ENCODE measurements at places on chromosomes 12 and 14. TPM values are rescaled to one million over a fixed set of nuclear protein-coding genes. Genes with fewer than 3 reads are reported as not detected.

Gene TAS2R13
- total RNA-seq = 1.2 TPM

Gene FGF6
- total RNA-seq = not detected

Gene KRT71
- total RNA-seq = not detected

Gene FOXN3
- total RNA-seq = 125 TPM

Gene E2F7
- not detected for total RNA-seq

Measured in naive thymus-derived CD8-positive, alpha-beta T cell (primary cell).